ENCODE measurements at places on chromosomes 6 and 20. TPM values are rescaled to one million over a fixed set of nuclear protein-coding genes. Genes with fewer than 3 reads are reported as not detected.

- ATAC-seq, result no peak
These were observed 69.2 kb upstream of the E2F3 start for GRCh38 chr6:20332441-20333006.

GRCh38 chr6:20826378-20826777 lies 292.1 kb downstream of the CDKAL1 start:
- ATAC-seq, result no peak

DNA sequence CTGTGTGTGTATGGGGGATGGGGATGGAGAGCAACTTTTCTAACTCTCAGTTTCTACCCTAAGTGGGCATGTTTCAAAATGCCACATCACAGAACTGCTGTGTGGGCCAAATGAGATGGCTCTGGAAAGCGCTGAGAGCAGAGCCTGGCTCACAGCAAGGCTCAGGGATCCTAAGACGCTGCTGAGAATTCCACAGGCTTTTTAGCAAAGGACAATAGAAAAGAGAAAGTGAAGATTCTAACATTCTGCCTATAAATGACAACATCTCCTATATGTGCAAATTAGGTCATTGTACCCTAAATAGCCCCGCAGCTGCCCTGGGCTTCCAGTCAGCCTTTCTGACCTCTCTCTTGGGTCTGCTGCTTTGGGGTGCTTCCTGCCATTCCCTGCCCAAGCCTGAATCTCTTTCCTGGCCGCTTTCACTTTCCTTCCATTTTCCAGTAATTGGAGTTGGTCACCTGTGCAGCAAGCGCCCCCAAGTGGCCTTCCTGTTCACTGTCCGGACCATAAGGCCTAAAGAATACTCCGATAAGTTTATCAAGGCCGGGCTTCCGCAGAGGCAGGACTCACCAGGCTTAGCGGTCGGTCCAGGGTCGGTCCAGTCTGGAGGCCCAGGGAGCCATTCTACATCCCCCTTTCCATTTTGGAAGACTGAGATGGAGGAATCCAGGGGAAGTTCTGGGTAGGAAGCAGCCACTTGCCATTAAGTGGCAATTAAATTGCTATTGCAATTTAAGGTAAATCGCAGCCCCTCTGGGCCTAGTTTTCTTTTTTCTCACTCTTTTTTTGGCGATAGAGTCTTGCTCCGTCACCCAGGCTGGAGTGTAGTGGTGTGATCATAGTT lies 6.7 kb upstream of the DDR1 start:
- ATAC-seq, result peak; percentile 51

GRCh38 chr6:23659125-23659524 lies 466.9 kb upstream of the NRSN1 start:
- ATAC-seq, result no peak

DNA sequence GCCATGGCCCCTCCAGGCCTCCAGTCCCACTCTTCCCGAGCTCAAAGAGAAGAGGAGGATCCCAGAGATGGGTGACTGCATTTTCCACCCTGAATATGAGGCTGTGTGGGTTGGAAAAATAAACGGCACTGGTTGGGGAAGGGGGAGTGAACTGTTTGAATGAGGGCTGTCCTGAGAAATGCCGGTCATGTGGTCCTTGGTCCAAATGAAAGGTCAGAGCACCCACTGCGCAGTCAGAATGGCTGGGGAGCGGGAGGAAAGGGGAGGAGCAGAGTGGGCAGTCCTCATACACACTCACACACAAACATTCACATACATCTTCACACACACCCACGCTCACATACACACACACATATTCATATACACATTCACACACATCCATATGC lies 83.1 kb downstream of the MRPL14 start:
- ATAC-seq, result no peak

The MUC22 gene
- total RNA-seq, result 0.88 TPM

The ZFP57 gene
- total RNA-seq, result 2.1 TPM

The NKAIN2 gene
- total RNA-seq, result not detected

The TMEM217 gene
- total RNA-seq, result 0.84 TPM

Measured in esophagus mucosa (tissue), 1 donor.